Thoracic aorta (tissue), 2 donors: ENCODE measurements at places on chromosomes 5 and 9.

GRCh38 chr5:142955628-142956027, 185.5 kb downstream of the ARHGAP26 start:
- DNase-seq, result no peak

DNA sequence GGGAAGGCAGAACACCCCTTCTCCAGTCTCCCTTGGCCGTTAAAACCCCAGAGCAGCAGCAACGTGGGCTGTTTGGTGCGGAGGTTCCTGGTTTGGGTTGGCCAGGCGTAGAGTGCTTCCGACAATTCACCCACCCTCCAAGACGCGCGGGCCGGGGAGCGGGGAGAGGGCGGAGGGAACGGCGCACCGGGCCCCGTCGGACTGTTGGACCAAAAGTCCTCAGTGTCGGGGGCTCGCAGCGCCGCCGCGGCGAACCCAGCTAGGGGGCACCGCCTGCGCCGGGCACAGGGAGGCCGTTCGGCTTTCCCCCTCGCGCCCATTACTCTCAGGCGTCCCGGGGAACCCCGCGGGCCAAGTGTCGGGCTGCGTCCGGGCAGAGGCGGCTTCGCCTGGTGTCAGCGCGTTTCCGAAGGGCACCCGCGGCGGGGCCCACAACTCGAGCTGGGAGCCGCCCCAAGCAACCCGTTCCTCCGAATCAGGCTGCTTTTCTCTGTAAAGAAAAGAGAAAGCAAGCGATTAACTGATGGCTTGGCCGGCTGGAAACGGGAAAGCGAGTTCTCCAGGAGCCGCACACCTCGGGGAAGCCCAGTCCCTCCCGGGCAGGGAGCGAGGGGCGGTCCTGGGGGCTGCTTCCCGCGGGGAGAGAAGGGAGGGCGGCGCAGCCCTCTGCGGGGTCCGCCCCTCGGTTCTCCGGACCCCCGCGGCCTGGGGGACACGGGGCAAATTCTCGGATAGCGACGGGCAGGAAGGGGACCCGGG, 145.5 kb downstream of the ERCC6L2 start:
- no peak for DNase-seq

- DNase-seq, result no peak
These were observed 63.8 kb downstream of the MACROH2A1 start for GRCh38 chr5:135335031-135335828.

GRCh38 chr9:104795857-104796256, 31.9 kb downstream of the NIPSNAP3B start:
- no peak for DNase-seq

DNA sequence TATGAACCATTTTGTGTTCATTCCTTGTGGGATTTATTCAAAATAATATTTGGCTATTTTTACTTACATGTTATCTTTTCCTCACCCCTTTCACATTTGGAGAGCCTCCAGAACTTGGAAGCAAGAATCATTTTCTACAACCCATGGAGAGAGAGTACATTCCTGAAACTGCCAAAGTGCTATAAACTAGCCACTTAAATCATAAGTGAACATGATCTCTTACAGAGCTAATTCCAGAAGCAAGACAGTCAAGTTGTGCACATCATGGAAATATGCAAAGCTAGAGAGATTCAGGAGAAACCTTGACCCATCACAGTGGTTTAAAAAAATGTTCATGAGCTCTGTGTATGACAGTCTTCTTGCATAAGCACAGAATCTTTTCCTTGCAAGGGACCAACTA, 883.6 kb upstream of the C9orf72 start:
- DNase-seq, result no peak

DNA sequence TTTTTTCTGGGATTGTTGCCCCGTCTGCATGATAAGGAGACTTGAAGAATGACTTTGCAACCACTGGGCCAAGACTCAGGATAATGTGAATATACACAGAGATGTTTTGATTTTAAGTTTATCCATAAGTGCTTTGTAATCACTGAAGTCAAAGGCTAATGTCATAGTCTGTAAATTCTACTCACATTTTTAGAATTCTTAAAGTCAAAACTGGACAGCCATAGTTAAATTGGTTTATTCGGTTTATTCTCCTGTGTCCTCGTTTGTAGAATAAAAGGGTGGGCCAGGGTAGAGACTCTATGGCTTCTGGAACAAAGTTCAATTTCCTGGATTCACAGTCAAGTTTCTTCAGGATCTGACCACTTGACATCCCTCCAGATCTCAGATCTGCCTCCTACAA, 327.7 kb upstream of the TNC start:
- no peak for DNase-seq

GRCh38 chr5:127933348-127933747, 150.2 kb upstream of the SLC12A2 start:
- DNase-seq, result no peak

DNA sequence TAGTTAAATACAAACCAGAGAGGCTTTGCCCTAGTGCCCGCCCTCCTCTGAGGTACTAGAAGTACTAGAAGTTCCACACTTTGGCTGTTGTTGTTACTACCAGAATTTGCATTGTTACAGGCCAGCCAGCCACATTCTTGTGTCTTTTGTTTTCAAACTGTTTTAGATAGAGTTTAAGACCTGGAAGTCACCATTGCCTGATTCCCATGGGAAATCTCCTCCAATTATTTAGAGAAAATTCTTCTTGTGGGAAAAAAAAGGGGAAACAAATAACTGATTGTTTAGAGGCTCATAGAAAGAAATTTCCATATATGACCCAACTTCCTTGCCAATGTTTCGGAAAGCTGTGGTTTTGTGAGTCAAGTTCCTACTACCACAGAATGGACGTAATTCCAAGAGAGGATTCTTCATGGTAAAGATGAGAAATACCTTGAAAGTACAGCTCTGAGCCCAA, 252.2 kb downstream of the GOLPH3 start:
- DNase-seq, result no peak

GRCh38 chr9:124456341-124457078, 6.3 kb downstream of the ADGRD2 start:
- no peak for DNase-seq

DNA sequence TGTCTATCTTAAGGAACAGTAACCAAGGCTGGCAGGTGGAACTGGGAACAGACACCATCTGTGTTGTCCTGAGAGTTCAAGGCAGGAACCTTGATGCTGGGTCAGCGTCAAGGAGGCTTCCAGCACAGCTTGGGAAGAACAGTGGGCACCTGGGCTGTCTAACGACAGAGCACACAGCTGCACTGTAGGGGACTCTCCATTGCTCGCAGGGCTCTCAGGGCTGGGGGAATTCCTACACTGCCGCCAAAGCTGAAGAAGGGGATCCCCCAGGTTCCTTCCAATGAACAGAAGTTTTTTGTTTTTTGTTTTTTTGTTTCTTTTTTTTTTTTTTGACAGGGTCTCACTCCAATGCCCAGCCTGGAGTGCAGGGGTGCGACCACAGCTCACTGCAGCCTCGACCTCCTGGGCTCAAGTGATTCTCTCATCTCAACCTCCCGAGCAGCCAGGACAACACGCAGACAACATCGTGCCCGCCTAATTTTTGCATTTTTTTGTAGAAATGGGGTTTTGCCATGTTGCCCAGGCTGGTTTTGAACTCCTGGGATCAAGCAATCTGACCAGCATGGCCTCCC, 81.9 kb downstream of the PTPN3 start:
- no peak for DNase-seq

- DNase-seq, result no peak
These were observed 32.8 kb downstream of the PLAC8L1 start for GRCh38 chr5:146072595-146072994.

DNA sequence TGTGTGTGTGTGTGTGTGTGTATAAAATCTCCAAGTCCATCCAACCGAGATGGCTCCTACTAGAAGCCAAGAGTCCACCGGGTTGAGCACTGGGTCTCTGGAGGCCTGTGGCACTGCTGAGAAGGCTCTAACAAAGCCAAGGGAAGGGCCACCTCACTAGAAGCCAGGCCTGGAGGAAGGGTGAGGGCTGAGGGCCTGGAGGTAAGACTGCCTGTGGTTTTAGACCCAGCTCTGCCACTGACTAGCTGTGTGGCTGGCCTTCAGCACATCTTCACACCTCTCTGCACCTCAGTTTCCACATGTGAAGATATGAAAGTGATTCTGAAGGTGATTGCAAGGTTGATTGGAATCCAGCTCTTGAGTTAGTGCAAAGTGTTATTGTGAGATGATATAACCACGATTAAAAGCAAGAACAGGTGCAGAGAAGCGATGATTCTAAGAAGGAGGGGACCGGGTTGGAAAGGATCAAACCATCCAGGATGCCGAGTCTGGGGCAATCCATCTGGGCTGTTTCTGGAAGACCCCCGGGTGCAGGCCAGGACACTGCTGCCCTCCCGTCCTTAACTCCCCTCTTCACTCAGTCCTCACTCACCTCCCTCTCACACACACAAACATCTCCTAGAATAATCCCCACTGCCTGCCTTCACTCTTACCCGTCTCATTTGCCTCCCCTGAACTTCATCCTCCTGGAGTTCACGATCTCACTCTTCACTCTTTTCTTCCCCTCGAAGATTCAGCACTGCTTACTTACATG, 2.3 kb downstream of the IL4 start:
- DNase-seq, result no peak

GRCh38 chr9:32326146-32326545, 58.3 kb upstream of the ACO1 start:
- no peak for DNase-seq

- DNase-seq, result no peak
These were observed 69.9 kb downstream of the EHMT1 start for GRCh38 chr9:137688725-137689124.

DNA sequence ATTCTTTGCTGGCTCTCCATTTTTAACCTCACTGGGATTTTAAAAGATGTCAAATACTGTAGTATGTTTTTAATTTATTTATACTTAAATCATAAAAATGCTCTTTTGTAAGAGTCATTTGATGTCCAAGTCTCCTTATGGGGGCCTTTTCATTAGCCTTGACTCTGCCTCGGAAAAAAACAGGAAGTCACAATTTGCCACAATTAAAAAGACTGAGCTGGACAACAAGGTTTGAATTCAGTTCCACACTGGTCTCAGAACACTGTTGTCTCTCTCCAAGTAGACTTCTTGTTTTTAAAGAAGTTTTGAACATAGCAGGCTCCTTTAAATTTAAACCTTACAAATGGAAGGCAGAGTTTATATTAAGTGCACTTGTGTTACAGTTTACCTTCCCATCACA, 444.2 kb downstream of the ACTL7B start:
- DNase-seq, result no peak

- no peak for DNase-seq
These were observed 103.1 kb downstream of the EPB41L4A start for GRCh38 chr5:112316006-112316405.

GRCh38 chr9:37034305-37034937, 353 bp upstream of the PAX5 start:
- no peak for DNase-seq

GRCh38 chr9:129419382-129419899, 201.5 kb downstream of the C9orf50 start:
- no peak for DNase-seq

- DNase-seq, result no peak
These were observed 453.6 kb upstream of the TUSC1 start for GRCh38 chr9:26131886-26132285.
